ENCODE measurements at places on chromosomes 4 and X.

- DNase-seq: no peak
Observed at GRCh38 chr4:165991325-165992180, 118.5 kb downstream of the TLL1 start.

GRCh38 chrX:14690553-14690952 is 161.2 kb downstream of the GLRA2 start:
- DNase-seq: no peak

- no peak for DNase-seq
Observed at GRCh38 chr4:24778464-24779225, 16.7 kb upstream of the SOD3 start.

- peak; percentile 99 for DNase-seq
Observed at GRCh38 chrX:1391707-1392375, at the start of gene SLC25A6. Gene SLC25A6 (minus strand): TSS chrX:1392113. CDS start chrX:1392009, 104 bp downstream.

- peak; percentile 35 for DNase-seq
Observed at GRCh38 chr4:40306226-40306625, 28.9 kb upstream of the CHRNA9 start.

DNA sequence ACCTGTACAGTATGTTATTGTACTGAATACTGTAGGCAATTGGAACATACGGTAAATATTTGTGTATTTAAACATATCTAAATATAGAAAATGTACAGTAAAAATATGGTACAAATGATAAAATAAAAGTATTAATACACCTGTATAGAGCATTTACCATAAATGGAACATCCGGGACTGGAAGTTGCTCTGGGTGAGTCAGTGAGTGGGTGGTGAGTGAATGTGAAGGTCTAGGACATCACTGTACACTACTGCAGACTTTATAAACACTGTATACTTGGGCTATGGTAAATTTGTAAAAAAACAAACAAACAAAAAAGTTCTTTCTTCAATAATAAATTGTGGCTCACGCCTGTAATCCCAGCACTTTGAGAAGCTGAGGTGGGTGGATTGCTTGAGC is 52.4 kb upstream of the FHL1 start:
- no peak for DNase-seq

DNA sequence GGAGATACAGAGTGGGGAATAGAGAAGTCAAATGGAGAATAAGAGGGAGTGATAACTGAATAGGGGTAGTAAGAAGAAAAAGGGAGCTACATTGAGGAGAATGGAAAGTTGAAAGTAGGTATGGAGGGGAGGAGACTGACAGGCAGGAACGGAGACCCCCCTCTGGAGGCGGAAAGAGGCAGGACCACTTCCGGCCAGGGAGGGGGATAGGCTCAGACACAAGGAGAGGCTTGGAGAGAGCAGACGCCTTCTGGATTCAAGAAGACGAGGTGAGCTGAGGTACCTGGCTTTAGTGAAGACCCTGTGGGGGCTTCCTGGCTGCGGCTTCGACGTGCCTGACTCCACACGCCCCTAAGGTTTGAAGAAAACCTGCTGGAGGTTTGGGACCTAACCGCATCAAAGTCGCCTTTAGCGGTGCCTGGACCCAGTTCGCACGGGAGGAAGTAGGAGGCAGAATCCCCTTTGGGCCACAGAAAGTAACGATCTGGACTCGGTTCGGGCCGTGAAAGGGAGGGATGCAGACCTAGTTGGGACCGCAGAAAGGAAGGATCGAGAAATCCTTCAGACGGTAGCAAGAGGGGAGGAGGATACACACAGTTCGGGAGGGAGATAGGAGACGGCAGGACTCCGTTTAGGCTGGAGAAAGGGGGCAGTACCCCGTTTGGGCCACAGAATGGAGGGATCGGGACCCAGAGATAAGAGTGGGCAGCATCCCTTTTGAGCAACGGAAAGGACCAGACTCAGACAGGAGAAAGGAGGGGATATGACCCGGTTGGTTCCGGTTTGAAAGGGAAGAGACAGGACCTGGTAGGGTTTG is at the start of gene TRO:
TRO (plus strand) TSS at position 215 of the 817 bp plus-strand sequence. CDS start 1,423 bp downstream, outside the sequence.
- DNase-seq: peak; percentile 49

DNA sequence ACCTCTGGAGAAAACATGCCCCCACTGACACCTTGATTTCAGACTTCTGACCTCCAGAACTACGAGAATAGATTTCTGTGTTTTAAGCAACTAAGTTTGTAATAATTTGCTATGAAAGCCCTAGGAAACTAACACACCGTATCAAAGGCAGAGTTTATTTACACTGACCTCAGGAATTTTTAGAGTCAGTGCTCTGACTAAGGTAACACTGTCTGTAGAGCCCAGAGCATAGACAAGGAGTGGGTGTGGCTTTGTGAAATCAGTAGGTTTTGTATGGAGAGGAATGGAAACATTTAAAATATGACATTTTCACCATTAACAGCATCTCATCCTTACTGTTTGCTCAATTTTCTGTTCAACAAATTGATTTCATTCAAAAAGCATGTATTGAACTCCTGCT is 764.4 kb upstream of the PCDH10 start:
- no peak for DNase-seq

- no peak for DNase-seq
Observed at GRCh38 chrX:43747476-43747875, 91.4 kb downstream of the MAOA start.

DNA sequence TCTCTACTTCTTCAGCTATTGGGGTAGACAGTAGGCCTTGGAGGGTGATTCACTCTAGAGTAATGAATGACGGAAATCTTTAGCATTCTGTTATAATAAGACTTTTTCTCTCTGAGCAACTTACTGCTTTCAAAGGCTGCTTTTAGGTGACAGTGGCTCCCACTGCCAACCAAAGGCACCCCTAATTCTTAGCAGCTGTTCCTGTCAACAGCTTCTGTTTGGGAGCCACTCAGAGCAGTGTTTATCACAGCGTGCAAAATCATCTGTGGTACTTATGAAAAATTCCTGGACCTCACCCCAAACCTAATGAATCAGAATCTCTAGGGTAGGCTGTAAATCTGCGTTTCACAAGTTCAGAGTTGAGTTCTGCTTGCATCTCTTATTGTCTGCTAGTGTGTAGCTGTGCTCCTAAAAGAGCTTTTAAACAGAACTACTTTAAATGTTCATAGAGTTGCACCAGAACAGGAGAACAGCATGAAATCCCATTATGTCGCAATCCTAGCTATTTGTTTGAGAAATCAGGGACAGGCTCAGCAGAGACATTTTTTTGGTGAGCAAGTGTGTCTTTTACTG is 52.8 kb upstream of the POU4F2 start:
- no peak for DNase-seq

GRCh38 chr4:7389101-7389701 is 45.5 kb downstream of the PSAPL1 start:
- DNase-seq: no peak

GRCh38 chr4:4216648-4217047 is 10.1 kb downstream of the OTOP1 start:
- DNase-seq: no peak

- DNase-seq: no peak
Observed at GRCh38 chrX:16100673-16101072, 22.7 kb upstream of the GRPR start.

GRCh38 chrX:1821846-1822245 is 207.0 kb downstream of the ASMT start:
- no peak for DNase-seq

GRCh38 chrX:39627257-39627656 is 470.5 kb downstream of the BCOR start:
- DNase-seq: no peak

DNA sequence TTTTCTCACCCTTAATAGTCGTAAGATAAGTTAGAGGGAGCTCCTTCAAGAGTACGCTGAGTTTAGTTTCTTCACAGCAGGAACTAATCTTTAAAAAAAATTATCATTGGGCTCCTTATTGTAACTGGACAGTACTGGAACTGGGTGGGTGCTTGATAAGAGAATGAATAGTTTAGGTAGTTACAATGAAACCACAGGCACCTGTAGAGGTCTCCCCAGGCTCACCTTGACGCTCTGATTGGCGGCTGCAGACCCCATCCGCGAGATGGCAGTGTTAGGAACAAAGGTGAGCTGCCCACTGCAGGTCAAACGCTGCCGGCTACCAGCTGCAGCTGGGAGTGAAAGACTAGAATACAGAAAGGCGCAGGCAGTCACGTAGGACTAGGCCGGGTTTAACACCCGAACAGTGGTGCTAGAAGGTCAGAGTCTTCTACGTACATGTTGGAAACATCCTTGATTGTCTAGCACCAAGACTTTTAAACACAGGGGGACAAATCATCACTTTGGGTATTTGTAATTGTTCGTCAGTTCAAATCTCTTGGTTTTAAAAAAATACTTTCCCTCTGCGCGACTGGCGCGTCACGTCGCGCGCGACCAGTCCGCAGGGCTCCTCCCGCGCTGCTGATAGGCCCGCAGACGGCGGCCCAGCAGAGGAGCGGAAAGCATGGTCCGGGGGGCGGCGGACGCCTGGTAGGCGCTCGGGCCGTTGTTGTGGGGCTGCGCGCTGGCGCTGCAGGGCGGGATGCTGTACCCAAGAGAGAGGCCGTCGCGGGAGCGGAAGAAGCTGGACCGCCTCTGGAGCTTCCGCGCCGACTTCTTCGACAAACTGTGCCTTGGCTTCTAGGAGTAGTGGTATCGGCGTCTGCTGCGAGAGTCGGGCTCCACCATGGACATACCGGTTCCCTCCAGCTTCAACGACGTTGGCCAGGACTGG is 45.6 kb downstream of the SMARCA5 start:
- no peak for DNase-seq

DNA sequence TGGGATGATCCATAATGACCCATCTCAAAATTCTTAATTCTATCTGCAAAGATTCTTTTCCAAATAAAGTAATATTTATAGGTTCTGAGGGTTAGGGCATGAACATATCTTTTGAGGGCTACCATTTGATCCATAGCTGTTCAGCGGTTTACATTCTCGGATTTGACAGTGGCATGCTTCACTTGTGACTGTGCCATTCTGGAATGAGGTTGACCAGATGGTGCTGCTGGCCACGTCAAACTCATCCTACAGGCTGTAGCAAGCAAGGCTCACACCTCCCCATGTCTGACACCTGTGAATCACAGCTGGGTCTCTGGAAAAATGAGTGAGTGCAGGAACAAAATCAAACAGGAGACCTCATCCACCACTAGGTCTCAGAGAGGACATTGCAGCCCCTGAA is 280.5 kb downstream of the DHRSX start:
- no peak for DNase-seq

DNA sequence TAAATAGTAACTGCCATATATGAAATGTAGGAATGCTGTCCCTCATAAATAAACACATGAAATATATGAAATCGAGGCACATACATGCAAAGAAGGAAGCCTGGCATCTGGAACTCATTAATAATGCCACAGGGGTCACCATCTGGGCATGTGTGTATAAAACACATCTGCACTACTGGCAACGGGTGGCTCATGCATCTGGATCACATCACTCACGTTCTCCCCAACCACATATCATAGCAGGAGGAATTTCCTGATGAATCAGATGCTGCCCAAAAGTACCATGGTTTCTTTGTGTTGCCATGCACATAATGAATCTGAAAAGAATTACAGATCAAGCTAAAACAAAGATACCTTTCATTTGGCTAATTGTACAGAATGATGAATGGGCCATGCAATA is 28.6 kb downstream of the RNF175 start:
- no peak for DNase-seq

DNA sequence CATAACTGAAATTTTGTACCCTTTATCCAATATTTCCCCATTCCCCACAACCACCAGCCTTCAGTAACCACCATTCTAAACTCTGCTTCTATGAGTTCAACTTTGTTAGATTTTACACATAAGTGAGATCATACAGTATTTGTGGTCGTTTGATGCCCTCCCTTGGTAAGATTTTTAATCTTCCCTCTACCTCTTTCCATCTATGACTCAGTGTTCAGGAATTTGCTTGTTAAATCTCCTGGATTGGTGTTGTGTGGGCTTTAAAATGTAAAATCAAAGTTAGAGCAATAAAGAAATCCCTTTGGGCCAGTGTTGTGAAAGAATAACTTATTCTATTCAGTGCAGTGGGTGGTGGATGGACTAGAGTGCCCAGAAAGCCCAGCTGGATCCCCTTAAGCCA is 37.4 kb downstream of the SLC16A2 start:
- no peak for DNase-seq

DNA sequence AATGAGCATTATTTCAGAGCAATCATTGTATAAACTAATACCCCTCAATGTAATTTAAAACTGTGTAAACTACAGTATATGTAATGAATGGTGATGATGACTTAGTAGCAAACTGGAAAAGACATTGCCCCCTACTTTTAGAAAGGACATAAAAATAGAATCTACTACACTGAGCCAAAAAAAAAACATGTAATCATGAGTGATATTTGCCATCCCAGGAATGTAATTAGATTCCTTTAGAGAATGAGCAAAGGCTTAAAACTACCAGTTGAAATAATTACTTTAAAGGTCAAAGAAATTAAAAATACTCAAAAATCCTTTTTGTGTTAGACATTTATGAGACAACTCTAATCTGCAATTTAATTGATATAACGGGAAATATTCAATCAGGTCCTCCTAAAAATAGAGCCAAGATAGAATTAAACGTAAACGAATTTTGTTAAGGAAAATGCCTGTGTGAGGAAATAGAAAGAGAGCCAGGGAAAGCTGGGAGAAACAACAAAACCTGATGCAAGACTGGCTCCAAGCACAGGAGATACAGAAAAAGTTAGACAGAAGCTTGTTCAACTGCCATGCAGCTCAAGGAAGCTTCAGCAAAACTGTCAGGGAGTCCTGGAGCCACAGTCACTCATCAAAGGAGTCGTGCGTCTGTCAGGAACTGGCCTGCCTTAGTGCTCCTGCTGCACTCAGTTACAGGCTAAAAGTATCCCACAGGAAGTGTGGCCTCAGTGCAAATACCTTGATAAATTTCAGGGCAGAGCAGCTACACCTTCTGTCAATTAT is 655.7 kb upstream of the INTU start:
- no peak for DNase-seq

DNA sequence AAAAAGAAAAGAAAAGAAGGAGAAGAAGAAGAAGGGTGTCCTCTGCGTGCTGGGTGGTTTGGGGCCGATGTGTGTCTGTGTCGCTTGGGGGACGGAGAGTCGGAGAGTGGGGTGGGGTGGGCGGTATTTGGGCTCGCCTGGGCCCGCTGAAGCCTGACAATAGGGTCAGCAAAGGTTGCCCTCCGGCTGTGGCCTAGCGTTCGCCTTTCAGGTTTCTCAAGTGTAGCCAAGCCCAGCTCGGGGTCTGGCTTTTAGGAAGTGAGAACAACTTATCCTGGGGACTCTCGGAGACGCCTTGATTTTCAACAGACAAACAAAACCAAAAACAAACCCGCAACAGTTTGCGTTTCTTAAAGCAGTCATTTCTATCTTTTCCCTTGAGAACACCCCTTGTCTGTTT is 4.1 kb upstream of the SOX3 start:
- DNase-seq: no peak

DNA sequence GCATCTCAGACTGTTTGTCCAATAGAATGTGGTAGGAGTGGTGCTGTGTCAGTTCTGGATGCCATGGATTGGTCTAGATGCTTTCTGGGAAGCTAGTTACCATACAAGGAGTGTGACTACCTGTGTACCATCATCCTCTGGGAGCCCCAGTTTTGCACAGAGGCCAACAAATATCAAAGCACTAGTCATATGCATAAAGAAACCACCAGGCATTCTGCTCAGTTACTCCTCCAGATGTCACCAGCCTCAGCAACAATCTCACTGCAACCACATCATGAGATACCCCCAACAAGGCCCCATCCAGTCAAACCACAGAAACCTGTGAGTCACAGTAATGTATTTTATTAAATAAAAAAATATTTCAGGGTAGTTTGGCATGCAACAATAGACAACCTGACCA is 435.8 kb upstream of the CPEB2 start:
- DNase-seq: peak; percentile 6

- no peak for DNase-seq
Observed at GRCh38 chrX:136858007-136858756, 22.3 kb downstream of the RBMX start.

- peak; percentile 36 for DNase-seq
Observed at GRCh38 chr4:84681486-84682274, 98.8 kb downstream of the CDS1 start.

Measured in DND-41 (cell line).